ENCODE measurements at places on chromosomes 3 and 15.

GRCh38 chr15:90362936-90363212 lies 10.8 kb downstream of the ZNF774 start:
- DNase-seq: no peak

GRCh38 chr3:11001020-11001657 lies 8.6 kb downstream of the SLC6A1 start:
- DNase-seq: no peak

DNA sequence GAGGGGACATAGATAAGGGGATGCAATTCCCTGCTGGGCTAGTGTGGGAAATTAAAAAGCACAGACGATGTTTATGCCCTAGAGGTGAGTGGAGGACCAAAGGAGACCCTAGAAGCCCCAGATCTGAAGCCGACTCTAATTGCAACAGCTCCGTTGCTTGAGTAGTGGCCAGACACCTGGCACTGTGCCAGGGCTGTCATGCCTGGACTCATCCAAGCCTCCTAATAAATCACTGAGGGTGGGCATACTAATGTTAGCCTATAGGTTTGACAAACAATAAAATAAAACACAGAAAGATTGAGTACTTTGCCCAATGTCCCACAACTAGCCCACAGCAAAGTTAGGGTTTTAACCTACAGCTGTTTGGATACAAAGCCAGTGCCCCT lies 25.4 kb upstream of the MRPS22 start:
- DNase-seq: no peak

DNA sequence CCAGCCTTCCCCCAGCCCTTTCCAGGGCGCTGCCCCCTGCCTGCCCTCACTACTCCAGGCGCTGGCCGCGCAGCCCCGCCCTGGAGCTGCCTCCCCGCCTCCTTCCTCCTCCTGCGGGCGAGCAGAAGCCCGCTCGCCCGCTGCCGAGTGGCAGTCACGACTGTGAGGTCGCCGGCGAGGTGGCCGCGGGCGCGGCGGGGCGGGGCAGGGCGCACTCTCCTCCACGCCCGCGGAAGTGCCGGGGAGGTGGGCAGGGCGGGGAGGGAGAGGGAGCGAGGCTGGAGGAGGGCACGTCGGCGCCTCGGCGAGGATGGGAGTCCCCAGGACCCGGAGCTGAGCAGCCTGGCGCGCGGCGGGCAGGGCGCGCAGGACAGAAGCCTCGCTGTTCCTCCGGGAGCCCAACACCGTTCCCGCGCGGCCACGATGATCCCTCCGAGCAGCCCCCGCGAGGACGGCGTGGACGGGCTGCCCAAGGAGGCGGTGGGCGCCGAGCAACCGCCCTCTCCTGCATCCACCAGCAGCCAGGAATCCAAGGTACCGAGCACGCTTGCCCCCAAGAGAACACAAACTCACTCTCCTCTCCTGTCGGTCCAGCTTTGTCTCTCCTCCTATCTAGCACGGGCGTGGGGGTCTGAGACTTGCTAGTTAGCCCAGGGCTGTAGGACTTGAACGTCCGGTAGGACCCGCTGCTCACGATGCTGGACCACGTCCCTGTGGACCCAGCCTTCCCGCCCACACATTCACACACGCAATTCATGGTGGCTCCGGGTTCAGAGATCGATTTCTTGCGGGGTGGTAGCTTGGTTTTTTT lies at the start of gene STAC:
TSS of gene STAC (plus strand) at position 284 of the 811 bp plus-strand sequence. CDS start at position 424, 140 bp downstream.
- DNase-seq: no peak

DNA sequence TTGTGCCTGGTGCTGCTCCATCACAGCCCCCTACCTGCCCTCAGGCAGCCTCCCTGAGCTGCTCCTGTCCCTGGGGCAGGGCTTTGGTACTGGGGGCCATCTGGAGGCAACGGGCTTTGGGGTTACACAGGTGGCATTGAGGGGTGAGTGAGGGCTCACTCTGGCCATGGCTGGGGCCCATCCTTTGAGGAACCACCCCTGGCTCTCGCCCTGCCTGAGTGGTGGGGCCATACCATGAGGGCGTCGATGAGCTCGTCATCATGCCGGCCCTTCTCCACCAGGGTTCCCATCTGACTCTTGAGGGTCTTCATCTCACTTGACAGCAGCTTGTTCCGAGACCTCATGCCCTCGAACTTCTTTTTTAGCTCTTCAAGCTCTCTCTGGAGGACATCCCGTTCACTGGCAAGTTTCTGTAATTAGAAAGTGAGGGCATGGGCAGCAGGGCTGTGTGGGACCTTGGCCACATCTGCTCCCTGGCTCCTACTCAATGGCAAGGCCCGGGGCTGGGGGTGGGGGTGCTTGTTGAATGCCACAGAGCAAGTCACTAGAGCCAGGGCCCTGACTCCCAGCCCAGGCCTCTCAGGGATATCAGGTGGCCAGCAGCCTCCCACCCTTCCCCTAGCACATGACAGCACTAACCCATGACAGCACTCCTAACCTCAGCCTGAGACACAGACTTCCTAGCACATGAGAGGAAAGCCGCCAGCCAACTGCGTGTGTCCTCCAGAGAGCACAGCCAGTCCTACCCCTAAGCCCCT lies 33.5 kb downstream of the CCDC13 start:
- no peak for DNase-seq

GRCh38 chr3:87805670-87806069 lies 253.1 kb downstream of the CGGBP1 start:
- no peak for DNase-seq

DNA sequence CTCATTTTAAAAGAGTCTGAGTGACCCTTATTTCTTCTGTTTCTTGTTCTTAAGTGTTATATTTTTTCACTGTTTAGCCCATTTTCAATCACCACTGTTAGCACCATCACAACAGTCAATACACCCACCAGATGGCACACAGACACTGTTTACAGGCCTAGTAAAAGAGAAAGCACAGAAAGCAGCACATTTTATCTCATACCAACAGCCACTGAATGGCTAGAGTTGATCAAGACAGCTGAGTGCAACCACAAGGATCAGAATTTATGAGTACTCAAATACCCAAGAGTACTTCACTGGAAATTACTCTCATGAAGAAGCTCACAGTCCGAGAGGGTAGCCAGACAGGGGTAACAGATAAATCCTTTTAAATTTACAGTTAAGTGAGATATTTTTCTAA lies 127.0 kb downstream of the TFDP2 start:
- no peak for DNase-seq

DNA sequence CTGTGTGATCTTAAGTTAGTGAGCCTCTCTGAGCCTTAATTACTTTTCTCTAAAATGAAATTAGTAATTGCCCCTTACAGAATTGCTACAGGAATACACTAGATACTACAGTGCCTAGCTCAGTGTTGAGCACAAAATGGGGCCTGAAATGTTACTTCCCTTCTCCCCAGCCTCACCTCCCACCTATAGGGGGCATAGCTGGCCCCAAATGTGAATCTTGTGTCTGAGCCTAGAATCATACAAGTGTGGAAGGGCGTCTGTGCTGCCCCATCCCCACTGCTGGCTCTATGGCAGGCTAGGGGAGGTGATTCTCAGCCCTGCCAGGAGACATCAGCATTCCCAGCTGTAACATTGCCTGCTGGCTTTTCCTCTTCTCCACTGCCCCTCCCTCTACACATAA lies 42.7 kb downstream of the IFT122 start:
- no peak for DNase-seq

GRCh38 chr3:107633327-107634098 lies 110.8 kb downstream of the BBX start:
- DNase-seq: no peak

GRCh38 chr15:45458746-45459403 lies 63.7 kb downstream of the SLC30A4 start:
- DNase-seq: peak; percentile 67

- DNase-seq: no peak
These were observed 284.0 kb upstream of the TBL1XR1 start for GRCh38 chr3:177481329-177481728.

- no peak for DNase-seq
These were observed 41.1 kb downstream of the CTXND1 start for GRCh38 chr15:80210611-80211573.

- DNase-seq: no peak
These were observed 67.8 kb downstream of the UBP1 start for GRCh38 chr3:33372218-33373081.

GRCh38 chr3:196288141-196288460 lies 575 bp upstream of the PCYT1A start:
- DNase-seq: no peak

- DNase-seq: no peak
These were observed 68.7 kb upstream of the FURIN start for GRCh38 chr15:90799639-90800170.

- no peak for DNase-seq
These were observed 258.2 kb downstream of the SLCO3A1 start for GRCh38 chr15:92111751-92112150.

DNA sequence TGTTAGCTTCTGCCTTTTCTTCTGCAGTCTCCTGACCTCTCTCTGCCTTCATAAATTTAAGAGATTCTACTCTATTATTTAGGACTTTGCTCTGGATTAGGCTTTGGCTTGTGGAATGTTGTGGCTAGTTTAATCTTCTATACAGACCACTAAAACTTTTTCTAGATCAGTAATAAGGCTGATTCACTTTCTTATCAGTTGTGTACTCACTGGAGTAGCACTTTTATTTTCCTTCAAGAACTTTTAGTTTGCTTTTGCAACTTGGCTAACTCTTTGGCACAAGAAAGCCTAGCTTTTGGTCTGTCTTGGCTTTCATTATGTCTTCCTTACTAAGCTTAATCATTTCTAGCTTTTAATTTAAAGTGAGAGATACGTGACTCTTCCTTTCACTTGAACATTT lies 265.5 kb upstream of the TBC1D5 start:
- no peak for DNase-seq

DNA sequence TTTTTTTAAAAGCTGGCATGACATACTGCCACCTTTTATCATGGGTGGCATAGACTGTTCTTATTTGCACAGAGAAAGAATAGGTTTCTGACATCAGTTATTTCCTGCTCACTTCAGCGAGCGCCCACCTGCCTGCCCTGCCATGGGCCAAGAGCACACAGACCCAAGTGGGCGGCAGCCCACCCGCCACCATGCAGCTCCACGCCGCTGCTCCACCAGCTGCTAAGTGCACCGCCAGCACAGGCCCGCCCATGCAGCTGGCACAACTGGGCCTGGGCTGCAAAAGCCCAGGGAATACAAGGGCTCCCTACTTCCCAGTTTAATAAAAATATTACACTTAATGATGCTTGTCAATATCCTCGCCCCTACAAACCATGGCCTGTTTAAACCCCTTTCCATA lies 15.4 kb downstream of the ZNF148 start:
- DNase-seq: no peak

GRCh38 chr3:146912241-146913015 lies 307.3 kb upstream of the PLSCR5 start:
- DNase-seq: no peak

- peak; percentile 42 for DNase-seq
These were observed 140.5 kb upstream of the TBL1XR1 start for GRCh38 chr3:177337541-177338331.

GRCh38 chr15:52558196-52558595 lies 10.6 kb downstream of the ARPP19 start:
- DNase-seq: no peak

DNA sequence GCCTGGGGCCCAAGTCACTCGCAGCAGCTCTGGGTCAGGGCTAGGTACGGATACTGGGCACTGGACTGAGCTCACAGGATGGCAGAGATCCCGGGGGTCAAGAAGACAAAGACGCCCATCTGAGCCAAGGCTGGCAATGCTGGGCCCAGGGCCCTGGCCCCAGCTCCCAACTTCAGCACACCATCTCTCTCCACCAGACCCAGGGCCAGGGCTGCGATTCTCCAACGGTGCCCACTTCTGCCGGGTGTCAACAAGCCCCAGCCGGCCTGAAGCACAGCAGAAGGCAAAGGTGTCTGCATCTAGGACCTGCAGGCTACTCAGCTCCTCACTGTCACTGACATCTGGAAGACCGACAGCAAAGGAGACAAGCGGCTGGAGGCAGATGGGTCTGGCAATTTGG lies 8.6 kb downstream of the WDR73 start:
- no peak for DNase-seq

DNA sequence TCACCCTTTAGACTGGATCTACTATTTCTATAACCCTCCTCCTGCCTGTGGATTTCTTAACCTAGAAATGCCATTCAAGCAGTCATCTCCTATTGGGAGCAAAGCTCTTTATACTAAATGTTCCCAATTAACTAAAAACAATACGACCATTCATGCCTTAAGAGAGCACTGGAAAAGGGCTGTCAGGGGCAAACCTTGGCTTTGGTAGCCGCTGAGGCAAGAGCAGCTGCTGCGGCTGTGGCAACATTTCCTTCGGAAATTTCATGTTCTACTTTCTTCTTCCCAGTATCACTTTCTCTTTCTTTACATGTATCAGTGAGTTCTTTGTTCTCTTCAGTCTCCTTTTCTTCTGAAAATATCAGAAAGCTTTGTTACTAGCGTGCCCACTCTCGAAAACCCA lies 56.3 kb upstream of the CSPG5 start:
- no peak for DNase-seq

- no peak for DNase-seq
These were observed 208.1 kb downstream of the OSBPL10 start for GRCh38 chr3:31772758-31773473.

GRCh38 chr3:32681811-32682210 lies 3.2 kb upstream of the CNOT10 start:
- no peak for DNase-seq

- DNase-seq: no peak
These were observed 5.0 kb upstream of the PRRT3 start for GRCh38 chr3:9957214-9957613.

Measured in stimulated activated CD8-positive, alpha-beta memory T cell treated with anti-CD3 and anti-CD28 coated beads, Interleukin-2, amount 100 ng/mL, for 1 hour (primary cell).